Ureter (tissue), 1 donor: ENCODE measurements at places on chromosomes 2 and 18. TPM values are rescaled to one million over a fixed set of nuclear protein-coding genes. Genes with fewer than 3 reads are reported as not detected.

FRZB gene
- total RNA-seq = 11.8 TPM

PPP1CB gene
- 373 TPM for total RNA-seq

LIMS3 gene
- total RNA-seq = 1.1 TPM

NEU2 gene
- total RNA-seq = not detected

- DNase-seq = no peak
Measured at GRCh38 chr2:49255409-49255971, 101.2 kb upstream of the FSHR start.

- DNase-seq = no peak
Measured at GRCh38 chr18:40222776-40223175, 1732.3 kb upstream of the PIK3C3 start.

DNA sequence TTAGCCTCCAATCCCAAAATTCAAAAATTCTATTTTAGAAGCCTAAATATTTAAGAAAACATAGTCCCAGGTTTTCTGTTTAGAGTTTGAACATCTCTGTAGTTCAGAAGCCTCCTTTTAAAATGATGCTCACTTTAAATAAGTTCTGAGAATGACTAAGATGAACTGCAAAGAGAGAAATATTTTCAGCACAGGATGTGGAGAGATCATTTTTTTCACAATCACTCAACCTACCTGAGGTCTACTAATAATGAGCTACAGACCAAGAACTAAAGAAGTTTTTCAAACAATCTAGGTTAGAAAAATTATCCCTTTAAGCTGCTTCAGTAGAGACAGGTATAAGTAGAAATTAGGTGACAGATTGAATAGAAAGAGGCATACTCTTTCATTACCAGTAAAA is 185.1 kb upstream of the CYP26B1 start:
- DNase-seq = no peak

DNA sequence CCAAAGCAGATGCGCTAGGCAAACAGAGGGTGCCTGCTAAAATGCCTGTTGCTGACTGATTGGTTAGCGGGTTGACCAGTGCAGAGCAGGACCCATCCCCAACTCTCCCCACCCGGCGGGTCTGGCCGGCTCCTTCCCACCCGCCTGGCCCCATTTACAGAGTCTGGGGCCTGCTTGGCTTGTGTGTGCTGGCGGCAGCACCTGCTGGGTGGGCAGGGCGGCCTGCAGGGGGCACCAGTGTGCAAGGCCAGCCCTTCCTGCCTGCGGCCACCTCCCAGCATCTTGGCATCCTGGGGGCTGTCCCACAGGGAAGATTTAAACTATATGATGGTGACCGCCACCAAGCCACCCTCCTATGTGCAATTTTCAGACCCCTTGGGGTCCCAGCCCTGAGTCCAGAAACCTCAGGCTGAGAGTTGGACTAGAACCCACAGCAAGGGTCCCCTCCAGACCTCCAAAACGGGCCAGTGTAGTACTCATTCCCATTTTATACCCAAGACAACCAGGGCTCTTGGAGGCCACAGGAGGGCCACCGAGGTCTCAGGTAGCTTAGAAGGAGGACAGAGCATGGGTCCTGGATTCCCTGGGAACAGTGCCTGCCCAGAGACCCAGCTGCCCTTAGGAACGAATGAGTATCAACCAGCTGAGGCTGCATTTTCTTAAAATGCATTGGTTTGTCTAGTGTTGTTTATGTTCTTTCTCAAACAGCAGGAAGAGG is 173.6 kb downstream of the SMAD7 start:
- peak; percentile 58 for DNase-seq

GRCh38 chr2:124646166-124646815 is 621.2 kb downstream of the CNTNAP5 start:
- no peak for DNase-seq
